Dermis microvascular lymphatic vessel endothelial cell (primary cell): ENCODE measurements at places on chromosomes 5 and 9. TPM values are rescaled to one million over a fixed set of nuclear protein-coding genes. Genes with fewer than 3 reads are reported as not detected.
A peak's percentile ranks its signal among the peaks of the same experiment; 100 is the strongest.

DNA sequence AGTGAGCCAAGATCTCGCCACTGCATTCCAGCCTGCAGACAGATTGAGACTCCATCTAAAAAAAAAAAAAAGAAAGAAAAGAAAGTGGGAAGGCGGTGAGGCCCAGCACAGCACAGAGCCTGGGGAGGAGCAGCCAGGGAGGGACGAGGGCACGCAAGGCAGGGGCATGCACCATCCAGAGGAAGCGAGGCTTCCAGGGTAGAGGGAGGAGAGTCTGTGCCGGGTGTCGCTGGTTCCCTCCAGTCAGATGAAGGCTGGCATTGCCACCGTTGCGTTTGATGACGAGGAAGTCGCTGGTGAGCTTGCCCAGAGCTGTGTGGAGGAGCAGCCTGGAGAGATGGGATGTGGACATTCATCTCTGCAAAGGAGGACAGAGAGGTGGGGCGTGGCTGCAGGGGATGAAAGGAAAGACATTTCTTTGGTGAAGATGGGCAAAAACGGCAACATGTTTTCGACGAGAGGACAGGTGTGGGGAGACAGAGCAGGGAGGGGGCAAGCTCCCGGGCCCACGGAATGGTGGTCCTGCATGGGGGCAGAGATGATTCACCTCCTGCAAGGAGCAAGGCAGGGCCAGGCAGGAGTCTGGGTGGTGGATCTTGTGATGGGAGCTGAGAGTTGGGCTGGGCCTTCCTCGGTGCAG, 18.6 kb upstream of the OLFM1 start:
- DNase-seq, result no peak

- DNase-seq, result no peak
These were observed 2.6 kb downstream of the CEMIP2 start for GRCh38 chr9:71765693-71766092.

- DNase-seq, result no peak
These were observed 93.3 kb upstream of the PCSK5 start for GRCh38 chr9:75797085-75797580.

- DNase-seq, result no peak
These were observed 54.3 kb downstream of the SLF1 start for GRCh38 chr5:94672746-94673145.

Gene FBN2
- 0.13 and 0.38 TPM in 2 replicates for total RNA-seq

- DNase-seq, result no peak
These were observed 141.9 kb upstream of the IER5L start for GRCh38 chr9:129319938-129320481.

DNA sequence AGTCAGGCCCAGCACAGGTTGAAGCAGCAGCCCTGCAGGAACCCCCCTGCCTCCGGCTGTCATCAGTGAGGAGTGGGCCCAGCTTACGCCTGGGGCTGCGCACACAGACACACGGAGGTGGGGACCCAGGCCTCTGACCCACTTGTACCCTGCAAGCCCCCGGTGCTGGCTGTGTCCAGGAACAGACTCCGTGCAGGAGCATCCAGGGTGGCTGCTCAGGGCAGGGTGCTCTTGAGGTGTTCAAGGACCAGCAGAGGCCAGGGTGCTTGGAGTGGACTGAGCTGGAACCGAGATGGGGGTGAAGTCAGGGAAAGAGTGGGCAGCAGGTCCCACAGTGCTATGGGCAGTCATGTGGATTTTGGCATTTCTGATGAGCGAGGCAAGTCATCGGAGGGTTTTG, 199.5 kb downstream of the CACNA1B start:
- no peak for DNase-seq

GRCh38 chr5:122741681-122742080, 33.2 kb upstream of the SNX2 start:
- DNase-seq, result no peak

GRCh38 chr5:132500244-132500930, 9.8 kb upstream of the IRF1 start:
- DNase-seq, result no peak

GRCh38 chr5:117077142-117077541, 502.5 kb upstream of the SEMA6A start:
- no peak for DNase-seq

GRCh38 chr5:140041492-140042392, 1.4 kb downstream of the NRG2 start:
- peak; percentile 79 for DNase-seq

GRCh38 chr5:105587963-105588662, 2025.5 kb upstream of the NUDT12 start:
- DNase-seq, result no peak

Gene PCBD2
- 4.2 and 4.7 TPM in 2 replicates for total RNA-seq

Gene NOL8
- 10.4 and 14.9 TPM in 2 replicates for total RNA-seq

GRCh38 chr5:127235136-127235535, 55.5 kb upstream of the MEGF10 start:
- DNase-seq, result no peak

- DNase-seq, result peak; percentile 32
These were observed 200.0 kb downstream of the MELK start for GRCh38 chr9:36772449-36773403.

Gene TSLP
- under 0.01 TPM in 2 replicates for total RNA-seq

Gene GRXCR2
- not detected in 2 replicates for total RNA-seq

DNA sequence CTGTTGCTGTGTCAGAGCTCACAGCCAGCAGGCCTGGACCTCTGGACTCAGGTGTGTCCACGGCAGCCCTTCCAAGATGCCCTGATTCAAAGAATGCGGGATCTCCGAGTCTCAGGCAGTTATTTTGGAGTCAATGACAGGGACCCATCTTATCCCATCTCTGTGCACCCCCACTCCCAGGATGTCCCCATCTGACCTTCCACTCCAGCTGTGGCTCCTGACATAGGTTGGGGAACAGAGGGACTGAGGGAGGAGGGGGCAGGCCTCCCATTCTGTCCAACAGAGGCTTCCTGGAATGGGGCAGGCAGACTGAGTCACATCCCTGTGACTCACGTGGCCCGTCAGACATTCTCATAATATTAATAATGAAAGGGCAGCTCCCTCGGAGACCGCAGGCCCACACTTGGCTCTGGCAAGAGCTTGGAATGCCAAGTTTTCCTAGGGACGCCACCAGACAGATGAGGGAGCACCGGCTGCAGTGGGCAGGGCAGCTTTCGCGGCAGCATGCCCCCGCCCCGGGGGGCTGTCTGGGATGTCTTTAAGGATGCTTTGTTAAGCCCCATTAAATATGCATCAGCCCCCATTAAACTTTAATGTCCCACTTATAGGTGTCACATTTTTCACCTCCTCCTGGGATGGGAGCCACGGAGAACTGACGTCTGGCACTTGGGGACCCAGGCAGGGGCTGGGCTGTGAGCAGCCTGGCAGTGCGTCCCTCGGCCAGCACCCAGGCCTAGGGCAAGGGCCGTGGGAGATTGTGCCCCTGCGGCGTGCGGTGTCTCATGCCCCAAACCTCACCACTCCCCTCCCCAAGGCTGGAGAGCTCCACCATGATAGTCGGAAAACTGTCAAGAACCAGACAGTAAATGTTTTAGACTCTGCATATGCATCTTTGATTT, 23.6 kb upstream of the FIBCD1 start:
- DNase-seq, result peak; percentile 46

GRCh38 chr5:143870362-143870761, 58.4 kb downstream of the HMHB1 start:
- no peak for DNase-seq

- peak; percentile 62 for DNase-seq
These were observed 8.0 kb downstream of the NTNG2 start for GRCh38 chr9:132169672-132170392.

GRCh38 chr5:448061-448765, 5.2 kb downstream of the EXOC3 start:
- DNase-seq, result no peak

- DNase-seq, result no peak
These were observed 297.8 kb downstream of the EPB41L4A start for GRCh38 chr5:112121258-112121657.

DNA sequence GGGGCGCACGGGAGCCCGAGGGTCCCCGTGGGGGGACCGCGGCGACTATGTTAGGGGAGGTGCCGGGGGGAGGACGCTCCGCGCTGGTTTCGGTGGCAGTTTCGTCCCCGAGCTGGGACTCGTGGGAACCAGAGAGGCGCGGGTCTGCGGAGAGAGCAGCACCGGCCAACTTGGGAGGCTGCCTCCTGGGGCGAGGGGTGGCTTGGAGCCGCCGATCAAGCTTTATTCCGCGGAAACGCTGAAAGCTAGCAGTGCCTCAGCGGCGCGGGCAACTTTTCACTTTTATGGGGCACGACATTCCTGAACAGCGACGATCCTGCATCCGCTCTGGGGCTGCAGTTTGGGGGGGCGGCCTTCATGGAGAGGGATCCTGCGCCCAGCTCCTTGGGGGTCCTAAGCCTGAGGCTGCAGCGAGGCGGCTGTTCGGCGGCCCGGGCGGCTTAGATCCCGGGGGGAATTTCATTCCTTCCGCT, 369 bp downstream of the OCLN start:
- no peak for DNase-seq

- peak; percentile 53 for DNase-seq
These were observed 37.9 kb downstream of the ADRB2 start for GRCh38 chr5:148864113-148864841.

DNA sequence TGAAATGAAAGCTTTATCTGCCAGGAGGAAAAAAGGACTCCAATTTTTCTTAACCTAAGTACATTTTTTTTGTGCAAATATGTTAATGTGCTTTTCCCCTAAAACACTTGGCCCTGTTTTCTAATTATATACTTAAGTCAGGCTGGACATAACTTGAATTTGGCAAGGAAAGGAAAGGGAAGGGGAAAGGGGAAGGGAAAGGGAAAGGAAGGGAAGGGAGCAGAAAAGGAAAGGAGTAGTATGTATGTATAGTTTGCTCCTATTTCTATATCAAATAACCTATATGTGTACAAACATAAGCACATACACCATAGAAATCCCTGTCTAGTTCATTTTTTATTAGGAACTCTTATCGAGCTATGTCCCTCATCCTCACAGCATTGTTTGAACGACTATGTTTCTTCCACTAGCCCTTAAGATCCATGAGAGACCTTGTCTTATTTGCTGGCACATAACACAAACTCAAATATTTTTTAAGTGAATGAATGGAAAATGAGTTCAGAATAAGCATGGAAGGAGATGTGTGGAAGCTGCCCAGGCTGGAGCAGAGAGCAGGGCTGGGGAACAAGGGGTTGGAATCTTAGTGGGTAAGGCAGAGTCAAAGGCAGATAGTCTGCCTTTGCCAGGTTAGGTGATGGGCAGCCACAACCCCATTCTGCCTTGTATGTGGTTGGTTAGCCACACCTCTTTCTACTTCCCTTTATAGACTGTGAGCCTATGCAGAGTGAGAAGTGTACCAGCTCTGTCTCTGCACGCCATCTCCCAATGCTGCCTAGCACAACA, 70.0 kb downstream of the KLHL3 start:
- DNase-seq, result no peak
